Fibroblast of skin of scalp (primary cell): ENCODE measurements at places on chromosomes 6 and 20.

DNA sequence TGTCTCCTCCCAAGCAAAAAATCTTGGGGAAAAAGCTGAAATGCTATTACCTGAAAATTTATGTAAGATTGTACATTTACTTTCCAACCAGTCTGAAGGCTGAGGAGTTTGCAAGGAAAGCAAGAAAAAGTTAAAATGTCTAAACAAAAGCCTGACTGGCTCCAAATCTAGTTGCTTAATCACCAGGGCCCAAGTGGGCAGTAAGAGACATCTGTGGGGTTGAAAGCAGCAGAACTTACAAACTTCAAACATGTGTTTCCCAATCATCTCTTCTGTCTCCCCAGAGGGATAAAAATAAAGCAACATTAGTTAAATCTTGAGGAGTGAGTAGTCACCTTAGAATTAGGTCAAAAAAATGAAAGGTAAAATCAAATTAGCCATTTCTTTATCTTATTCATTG, 98.6 kb downstream of the OGFRL1 start:
- DNase-seq: no peak

DNA sequence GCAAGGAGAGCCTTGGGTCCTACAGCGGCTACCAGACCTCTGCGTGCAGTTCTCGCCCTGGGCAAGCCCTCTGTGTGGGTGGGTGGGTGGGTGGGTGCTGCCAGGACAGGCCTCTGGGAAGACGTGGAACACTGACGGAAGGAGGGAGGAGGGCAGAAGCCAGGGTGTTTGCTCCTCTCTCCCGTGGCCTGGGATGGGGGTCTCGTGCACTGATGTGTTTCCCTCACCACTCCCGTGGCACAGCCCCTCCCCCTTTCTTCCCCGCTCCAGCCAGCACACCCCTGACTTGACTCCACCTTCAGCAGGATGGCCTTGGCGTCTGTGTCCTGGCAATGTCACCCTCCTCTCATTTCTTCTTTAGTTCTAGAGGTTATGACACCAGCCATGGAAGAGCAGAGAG, 130.0 kb downstream of the CDH26 start:
- DNase-seq: no peak

DNA sequence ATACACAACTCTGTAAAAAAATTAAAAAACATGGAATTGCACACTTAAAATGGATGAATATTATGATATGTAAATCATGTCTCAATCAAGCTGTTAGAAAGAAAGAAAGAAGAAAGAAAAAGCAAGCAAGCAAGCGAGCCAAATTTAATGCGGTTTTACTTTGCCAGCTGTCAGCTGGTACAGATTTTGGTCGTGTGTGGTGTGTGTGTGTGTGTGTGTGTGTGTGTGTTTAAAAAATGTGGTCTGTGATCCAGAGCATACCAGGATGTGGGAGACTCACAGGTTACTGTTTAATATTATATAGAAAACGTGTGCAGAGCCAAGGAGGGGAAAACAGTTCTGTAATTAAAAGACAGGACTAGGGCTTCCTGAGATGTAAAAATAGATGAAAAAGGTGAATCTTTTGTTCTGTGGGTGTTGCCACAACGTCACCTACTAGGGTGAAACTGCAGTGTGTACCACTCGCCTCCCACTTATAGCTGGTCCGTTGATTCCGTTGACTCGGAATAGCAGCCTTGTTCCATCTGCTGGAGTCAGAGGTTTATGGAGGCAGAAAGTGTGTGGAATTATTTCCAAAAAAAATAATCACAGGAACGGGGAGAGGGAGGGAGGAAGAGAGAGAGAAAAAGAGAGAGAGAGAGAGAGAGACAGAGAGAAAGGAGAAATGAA, 197.7 kb downstream of the BCAS1 start:
- DNase-seq: peak; percentile 54

DNA sequence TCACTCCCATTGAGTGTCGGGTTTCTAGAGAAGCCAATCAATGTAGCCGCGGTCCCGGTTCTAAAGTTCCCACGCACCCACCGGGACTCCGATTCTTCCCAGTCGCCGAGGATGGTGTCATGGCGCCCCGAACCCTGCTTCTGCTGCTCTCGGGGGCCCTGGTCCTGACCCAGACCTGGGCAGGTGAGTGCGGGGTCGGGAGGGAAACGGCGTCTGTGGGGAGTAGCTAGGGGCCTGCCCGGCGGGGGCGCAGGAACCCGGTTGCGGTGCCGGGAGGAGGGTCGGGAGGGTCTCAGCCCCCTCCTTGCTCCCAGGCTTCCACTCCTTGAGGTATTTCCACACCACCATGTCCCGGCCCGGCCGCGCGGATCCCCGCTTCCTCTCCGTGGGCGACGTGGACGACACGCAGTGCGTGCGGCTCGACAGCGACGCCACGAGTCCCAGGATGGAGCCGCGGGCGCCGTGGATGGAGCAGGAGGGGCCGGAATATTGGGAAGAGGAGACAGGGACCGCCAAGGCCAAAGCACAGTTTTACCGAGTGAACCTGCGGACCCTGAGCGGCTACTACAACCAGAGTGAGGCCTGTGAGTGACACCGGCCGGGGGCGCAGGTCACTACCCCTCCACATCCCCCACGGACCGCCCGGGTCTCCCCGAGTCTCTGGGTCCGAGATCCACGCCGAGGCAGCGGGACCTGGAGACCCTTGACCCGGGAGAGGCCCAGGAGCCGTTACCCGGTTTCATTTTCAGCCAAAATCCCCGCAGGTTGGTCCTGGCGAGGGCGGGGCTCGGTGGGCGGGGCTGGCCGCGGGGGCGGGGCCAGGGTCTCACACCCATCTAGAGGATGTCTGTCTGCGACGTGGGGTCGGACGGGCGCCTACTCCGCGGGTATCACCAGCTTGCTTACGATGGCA, 35.2 kb upstream of the HLA-G start:
- DNase-seq: peak; percentile 26
